NCI-H510A treated with DMSO at 0.1 percent for 48 hours (cell line): ENCODE measurements at places on chromosomes 7 and 10.

GRCh38 chr7:30545791-30546555 is 41.3 kb upstream of the GGCT start:
- DNase-seq, result no peak

GRCh38 chr10:98431016-98431415 is 15.7 kb downstream of the HPS1 start:
- no peak for DNase-seq

DNA sequence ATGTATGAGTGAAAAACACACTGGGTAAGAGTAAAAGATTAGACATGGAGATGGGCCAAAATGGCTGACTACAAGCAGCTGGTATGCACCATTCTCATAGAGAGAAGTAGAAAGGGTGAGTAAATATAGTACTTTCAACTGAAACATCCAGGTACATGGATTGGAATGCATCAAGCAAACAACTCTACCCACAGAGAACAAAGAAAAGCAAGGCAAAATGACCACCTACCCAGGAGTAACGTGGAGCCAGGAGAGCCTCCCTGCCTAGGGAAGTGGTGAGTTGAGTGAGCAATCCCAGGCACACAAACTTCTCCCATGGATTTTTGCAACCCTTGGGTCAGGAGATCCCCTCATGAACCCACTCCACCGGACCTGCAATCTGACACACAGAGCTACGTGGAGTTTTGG is 212.8 kb downstream of the PTN start:
- DNase-seq, result no peak

DNA sequence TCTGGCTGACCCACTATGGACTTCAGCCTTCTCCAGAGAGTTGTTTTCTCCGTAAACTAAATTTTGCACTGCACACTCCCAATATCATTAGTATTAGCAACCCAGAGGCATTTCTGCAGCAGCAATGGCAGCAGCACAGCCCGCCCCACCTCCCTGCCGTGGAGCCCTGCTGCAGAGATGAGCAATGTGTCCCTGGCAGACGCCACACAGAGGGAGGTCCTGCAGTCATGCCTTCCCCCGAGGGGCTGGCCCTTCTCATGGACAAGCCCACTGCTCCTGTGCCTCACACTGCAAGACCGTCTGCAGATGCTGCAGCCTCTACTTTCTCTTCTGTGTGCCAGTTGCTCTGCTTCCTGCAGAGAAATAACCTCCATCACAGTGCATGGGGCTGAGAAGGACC is 393.4 kb upstream of the MKI67 start:
- no peak for DNase-seq

DNA sequence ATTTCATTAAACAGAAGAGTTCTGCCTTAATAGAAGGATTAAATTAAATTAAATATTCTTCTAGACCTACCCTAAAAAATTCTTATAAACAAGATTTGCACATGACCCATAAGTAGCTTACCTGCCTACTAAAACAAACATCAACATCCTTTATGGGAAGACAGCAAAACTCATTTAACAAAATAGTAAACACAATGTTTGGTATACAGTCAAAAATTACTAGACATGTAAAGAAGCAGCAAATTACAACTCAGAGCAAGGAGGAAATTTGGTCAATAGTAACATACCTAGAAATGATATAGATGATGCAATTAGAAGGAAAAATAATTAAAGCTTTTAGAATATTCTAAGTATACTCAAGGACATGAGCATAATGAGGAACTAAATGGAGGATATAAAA is 27.9 kb downstream of the CCDC172 start:
- DNase-seq, result no peak

GRCh38 chr10:99292159-99292558 is 37.0 kb upstream of the CNNM1 start:
- DNase-seq, result no peak

- DNase-seq, result no peak
These were observed 138.9 kb downstream of the SH3PXD2A start for GRCh38 chr10:103716206-103717160.

- DNase-seq, result no peak
These were observed 64.5 kb downstream of the DNMBP start for GRCh38 chr10:99945263-99945662.

DNA sequence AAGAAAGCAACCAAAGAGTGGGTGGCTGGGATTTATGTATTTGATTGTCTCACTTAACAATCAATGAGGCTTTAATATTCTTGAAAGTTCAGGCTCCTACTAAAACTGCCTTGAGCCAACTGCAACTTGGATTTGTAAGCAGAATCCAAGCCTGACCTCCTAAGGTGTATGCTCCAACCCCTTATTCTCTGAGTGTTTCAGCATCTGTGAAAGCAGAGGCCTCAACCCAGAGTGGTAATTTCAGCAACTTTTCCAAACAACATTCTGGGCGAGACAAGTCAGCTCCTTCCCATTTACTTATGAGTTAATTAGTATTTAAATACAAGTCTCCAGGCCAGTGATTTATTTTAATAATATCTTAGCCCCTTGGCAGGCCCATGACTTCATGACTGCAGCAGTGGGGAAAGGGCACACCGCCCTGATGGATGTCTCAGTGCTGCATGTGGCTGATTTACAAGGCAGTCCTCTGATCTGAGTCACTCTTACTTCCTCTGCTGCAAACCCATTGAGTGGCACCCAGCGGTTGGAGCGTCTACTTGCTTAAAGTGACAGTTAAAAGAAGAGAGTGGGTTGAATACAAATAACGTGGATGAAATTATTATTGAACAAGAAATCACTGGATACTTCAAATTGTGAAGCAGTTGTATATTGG is 209.1 kb downstream of the TRIL start:
- DNase-seq, result peak; percentile 33

GRCh38 chr10:58741673-58742072 is 229.0 kb downstream of the BICC1 start:
- DNase-seq, result no peak
